ENCODE measurements at places on chromosomes 5 and 9.

- no peak for DNase-seq
These were observed 482.6 kb upstream of the PIK3R1 start for GRCh38 chr5:67732921-67733320.

DNA sequence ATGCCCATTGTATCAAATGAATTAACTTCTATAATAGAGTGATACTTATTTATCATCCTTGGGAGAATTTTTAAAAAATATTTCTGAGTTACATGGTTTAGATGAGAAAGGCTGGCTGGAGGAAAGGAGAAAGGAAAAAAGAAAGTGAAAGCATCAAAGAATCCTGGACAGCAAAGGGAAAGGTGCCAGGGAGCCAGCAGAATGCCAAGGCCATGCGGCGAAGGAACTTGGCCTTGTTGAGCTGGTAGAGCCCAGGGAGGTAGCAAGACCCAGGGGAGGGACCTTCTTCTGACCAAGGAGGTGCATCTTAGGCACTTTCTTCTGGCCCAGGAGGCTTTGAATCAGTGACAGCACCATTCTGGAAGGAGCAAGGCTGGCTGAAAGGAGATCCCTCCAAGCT, 240.5 kb downstream of the ENC1 start:
- no peak for DNase-seq

DNA sequence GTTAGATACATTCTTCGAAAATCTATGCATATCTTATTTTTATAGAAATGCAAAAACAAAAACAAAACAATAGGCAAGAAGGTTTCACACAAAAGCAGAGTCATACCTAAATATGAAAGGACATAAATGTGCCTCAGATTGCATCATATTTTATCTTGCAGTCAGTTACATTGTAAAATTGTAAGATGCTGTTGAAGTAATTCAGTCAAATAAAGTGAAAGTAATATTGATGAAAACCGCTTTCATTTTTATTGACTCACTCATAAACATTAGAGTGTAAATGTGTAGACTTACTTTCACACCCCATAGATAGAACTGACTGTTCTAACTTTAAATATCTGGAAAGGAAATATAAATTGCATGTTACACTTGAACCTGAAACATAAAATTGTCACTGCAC, 931.5 kb upstream of the NUDT12 start:
- DNase-seq = no peak

- no peak for DNase-seq
These were observed 55.7 kb downstream of the LIFR start for GRCh38 chr5:38500573-38501260.

DNA sequence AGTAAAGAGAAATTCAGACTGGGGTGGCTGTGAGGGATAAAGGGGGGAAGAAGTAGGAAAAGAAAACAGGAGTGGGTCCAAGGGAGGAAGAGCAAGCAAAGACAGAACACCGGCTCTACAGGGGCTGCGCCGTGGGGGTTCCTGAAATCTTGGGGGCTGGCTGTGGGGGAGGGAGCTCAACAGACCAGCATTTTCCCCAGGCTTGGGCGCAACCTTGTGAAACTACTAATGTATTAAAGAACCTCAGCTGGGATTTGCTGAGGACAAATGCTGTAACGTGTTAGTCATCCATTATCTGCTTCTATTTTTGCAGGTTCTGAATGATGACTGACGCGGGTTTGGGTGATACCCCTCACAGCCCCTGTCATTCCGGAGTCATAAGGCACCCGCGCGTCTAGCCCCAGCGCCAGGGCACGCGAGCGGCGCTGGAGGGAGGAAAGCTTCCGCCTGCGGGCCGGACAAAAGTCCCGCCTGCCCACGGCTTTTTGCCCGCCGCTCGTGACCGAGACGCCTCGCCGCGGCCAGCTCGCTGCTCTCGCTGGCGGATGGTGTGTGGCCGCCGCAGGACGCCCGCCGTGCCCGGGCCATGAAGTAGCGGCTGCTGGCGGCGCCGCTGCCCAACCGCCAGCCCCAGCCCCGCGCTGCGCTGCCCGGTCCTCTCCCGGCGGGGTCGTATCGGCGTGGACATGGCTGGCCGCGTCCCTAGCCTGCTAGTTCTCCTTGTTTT, 110.6 kb downstream of the PAM start:
- peak; percentile 77 for DNase-seq

DNA sequence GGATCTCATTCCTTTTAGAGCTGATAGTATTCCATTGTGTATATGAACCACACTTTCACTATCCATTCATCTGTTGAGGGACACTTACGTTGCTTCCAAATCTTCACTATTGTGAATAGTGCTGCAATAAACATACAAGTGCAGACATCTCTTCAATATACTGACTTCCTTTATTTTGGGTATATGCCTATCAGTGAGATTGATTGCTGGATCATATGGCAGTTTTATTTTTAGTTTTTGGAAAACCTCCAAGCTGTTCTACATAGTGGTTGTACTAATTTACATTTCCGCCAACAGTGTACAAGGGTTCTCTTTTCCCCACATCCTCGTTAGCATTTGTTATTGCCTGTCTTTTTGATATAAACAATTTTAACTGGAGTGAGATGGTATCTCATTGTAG, 33.8 kb upstream of the LECT2 start:
- no peak for DNase-seq

- DNase-seq = no peak
These were observed 177.0 kb downstream of the FGF18 start for GRCh38 chr5:171596391-171596878.

- DNase-seq = no peak
These were observed 1610.1 kb upstream of the ACO1 start for GRCh38 chr9:30774326-30774725.

DNA sequence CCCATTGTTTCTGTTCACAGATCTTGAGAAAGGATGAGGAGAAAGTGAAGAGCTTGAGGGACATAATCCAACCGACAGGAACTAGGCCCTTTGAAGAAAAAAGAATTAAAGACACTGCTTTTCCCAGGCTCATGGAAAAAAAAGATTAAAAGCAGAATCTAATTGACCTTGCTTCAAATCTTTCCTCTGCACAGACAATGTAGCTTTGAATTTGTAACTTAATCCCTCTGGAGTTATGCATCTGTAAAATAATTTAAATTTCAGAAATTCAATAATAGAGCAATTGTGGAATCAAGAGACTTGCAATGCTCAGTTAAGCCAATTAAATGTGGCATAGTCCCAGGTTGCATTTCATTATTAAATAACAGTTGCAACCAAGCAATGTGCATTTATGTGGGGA, 64.6 kb downstream of the SVEP1 start:
- DNase-seq = no peak

DNA sequence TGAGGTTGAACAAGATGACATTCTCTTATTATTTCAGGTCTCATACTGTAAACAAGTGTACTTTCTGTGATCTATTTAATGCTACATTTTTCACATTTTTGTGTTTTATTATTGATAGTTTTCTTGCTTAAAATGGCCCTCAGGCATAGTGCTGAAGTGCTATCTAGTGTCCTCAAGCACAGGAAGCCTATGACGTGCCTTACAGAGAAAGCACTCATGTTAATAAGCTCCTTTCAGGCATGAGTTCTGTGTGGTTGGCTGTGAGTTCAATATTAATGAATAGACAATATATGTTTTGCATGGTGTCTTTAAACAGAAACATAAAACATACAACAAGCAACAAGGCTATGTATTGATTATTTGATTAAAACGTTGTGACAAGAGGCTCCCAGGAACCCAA, 450.1 kb downstream of the PLK2 start:
- no peak for DNase-seq

- DNase-seq = no peak
These were observed 32.7 kb downstream of the KCNIP1 start for GRCh38 chr5:170536525-170536924.

DNA sequence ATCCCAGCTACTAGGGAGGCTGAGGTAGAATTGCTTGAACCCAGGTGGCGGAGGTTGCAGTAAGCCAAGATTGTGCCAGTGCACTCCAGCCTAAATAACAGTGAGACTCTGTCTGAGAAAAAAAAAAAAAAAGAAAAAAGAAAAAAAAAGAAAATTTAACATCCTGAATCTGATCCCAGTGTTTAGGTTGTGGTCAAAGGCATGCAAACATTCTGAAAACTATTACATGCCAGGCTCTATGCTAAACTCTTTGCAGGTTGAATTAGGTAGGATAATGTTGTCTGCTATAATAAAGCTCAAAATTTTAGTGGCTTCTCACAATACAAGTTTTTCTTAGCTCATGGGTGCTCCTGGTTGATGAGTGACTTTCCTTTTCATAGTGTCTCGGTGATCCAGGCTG, 367.4 kb downstream of the PSAT1 start:
- DNase-seq = no peak

GRCh38 chr5:149748471-149749094, 18.5 kb downstream of the PPARGC1B start:
- no peak for DNase-seq

DNA sequence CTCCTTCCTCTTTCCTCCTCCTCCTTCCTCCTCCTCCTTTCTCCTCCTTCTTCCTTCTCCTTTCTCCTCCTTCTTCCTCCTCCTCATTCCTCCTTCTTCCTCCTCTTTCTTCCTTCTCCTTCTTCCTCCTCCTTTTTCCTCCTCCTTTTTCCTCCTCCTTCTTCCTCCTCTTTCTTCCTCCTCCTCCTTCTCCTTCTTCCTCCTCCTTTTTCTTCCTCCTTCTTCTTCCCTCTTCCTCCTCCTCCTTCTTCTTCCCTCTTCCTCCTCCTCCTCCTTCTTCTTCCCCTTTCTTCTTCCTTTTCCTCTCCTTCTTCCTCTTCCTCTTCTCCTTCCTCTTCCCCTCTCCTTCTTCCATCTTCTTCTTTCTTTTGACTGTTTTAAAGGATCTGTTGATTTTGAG, 538.8 kb downstream of the TMEM38B start:
- no peak for DNase-seq

- no peak for DNase-seq
These were observed 31.1 kb upstream of the NRARP start for GRCh38 chr9:137333016-137333671.

- DNase-seq = no peak
These were observed 56.9 kb downstream of the MVB12B start for GRCh38 chr9:126383406-126384046.

DNA sequence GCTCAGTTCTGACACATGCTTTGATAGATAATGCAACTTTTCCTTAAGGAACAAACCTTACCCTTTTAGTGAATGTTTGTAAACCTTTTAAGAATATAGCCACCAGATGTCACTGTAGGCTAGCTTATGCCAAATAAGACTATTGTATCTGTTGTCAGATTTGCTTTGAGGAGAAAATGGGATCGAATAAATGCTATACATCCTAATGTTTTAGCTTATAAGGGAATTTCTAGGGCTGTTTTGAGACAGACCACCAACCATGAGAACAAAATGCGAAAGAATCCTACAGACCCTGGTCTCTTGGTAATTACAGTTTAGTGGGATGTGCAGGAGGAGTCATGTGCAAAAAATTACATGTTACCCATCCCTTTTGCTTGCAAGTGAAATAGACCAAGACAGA, 127.6 kb upstream of the NMUR2 start:
- DNase-seq = no peak

GRCh38 chr5:61784341-61784740, 452.3 kb downstream of the ZSWIM6 start:
- no peak for DNase-seq

GRCh38 chr5:124279146-124279876, 467.1 kb downstream of the ZNF608 start:
- no peak for DNase-seq

DNA sequence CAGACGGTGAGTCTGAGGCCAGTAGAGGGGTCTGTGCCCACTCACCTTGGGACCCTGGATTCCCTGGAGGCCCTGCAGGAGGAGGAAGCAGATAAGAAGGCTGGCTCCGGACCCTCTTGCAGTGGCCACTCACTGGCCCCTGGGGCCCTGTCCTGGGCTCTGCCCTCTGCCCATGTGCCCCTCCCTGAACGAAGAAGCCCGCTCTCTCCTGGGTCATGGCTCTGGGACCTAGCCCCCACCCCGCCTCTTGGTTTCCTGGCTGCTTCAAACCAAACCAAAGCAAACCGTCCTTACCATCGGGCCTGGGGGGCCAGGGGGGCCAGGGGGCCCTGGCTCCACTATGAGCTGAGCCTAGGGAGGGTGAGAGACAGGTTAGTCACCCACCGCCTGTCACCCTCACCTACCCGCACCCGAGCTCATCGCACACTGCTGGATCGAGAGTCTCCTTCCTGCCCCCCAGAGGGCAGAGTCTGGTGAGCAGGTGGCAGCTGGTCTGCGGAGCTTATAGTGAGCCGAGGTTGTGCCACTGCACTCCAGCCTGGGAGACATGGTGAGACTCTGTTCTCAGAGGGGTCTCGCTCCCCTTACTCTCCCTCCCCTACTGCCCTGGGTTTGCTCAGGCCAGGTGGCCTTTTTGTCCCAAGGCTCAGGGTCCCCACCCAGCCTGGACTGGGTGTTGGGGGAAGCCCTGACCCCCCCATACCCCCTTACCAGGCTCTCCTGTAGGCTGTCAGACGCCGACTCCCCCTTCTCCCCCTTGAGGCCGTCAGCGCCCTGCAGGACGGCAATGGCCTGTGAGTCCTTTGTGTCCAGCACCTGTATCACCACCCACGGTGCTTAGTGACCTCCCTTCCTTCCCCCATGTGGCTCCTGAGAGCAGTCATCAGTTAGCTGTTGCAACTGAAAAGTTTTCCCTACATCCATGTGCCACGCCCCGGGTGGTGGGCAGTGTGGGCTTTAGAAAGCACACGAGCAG, 15.2 kb upstream of the PHYKPL start:
- DNase-seq = no peak

DNA sequence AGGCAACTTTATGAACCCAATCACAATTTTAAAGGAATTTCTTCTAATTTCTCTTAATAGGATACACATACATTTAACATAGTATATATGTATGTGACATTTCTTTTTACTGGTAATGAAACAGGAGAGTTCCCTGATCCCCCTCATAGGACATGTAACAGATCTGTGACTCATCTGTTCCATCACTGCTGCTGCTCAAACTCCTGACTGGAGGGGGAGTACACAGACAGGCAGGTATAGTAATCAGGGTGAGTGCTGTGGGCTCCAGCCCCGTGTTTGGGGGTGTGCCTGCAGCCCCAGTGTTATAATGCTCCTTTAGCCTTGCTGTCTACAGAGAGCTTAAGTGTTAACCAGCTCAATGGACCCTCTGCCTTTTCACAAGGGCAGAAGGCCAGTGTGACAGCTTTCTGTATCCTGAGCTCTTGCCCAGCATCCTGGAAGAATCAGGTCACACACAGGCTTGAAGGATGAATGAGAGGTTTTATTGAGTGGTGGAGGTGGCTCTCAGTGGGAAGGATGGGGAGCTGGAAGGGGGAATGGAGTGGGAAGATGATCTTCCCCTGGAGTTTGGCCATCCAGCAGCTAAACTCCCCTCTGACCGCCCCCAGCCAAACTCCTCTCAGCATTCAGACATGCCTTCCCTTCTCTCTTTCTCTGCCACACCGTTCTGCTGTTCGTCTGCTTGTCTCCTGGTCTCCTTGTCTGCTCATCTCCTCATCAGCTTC, 161.3 kb downstream of the ZNF608 start:
- no peak for DNase-seq

GRCh38 chr9:504921-505740, 290.5 kb downstream of the DOCK8 start:
- DNase-seq = peak; percentile 61

- no peak for DNase-seq
These were observed 39.5 kb downstream of the JAKMIP2 start for GRCh38 chr5:147743012-147743411.

DNA sequence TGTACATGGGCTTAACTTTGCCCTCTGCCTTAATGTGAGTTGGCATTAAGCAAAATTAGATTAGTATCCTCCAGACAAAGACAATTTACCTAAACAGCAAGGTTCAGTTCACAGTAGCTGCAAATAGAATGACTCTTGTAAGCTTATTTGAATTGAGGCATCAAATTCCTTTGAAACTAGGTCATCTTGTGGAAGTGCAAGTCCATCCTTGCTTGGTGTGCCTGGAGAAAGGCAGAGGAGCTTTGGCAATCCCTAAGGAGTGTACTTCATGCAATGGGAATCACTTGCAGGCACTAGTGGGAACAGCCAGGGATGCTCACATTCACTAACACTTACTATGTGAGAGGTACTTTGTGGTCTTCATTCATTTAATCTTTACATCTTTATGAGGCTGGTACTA, 118.3 kb downstream of the DRD1 start:
- no peak for DNase-seq

Data from activated CD8-positive, alpha-beta memory T cell treated with anti-CD3 and anti-CD28 coated beads, Interleukin-2, amount 50 U/mL, for 48 hours (primary cell).